ENCODE measurements at places on chromosomes 12 and 14.
A peak's percentile ranks its signal among the peaks of the same experiment; 100 is the strongest.

DNA sequence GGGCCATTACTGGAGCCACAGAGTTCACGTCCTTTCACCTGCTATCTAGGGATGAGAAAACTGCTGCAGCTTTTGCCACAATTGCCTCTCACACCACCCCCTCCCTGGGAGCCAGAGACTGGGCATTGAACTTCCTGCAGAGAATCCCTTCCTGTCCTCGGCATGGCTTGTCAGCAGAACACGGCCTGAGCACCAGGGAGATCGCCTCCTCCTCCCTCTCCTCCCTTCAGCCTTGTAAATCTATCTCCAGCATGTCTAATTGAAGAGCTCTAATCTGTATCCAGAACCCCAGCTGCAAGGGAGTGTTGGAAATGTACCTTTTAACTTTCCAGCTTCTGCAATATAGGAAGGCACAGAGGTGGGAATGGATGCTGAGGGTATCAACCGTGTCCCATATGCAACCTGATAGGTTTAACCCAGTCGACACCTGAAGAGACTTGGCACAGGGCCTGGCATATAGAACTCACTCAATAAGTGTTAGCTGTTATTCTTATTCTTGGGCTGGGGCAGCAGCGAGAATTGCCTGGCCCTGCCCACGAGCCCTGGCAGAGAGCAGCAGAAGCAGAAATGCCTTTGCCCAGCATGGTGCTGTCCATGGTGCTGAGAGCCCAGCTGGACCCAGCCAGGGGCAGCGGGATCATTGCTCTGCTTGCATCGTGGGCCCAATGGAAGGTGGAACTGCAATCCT lies 26.8 kb downstream of the TMEM63C start:
- DNase-seq = peak; percentile 35

DNA sequence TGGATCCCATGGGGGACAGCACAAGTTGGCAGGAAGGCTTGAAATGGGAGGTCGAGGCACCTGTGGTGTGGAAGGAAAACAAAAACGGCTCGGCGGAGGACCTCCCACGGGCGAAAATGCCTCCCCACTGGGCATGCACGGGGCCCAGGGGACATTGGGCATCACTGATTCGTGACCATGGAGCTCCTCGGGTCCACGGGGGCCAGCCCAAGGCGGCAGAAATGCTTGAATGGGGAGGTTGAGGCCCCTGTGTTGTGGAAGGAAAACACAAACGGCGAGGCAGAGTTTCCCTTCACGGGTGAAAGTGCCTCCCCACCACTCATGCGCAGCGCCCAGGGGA lies 376.0 kb downstream of the ALG10 start:
- DNase-seq = no peak

GRCh38 chr12:113942209-113942608 lies 23.9 kb downstream of the RBM19 start:
- no peak for DNase-seq

DNA sequence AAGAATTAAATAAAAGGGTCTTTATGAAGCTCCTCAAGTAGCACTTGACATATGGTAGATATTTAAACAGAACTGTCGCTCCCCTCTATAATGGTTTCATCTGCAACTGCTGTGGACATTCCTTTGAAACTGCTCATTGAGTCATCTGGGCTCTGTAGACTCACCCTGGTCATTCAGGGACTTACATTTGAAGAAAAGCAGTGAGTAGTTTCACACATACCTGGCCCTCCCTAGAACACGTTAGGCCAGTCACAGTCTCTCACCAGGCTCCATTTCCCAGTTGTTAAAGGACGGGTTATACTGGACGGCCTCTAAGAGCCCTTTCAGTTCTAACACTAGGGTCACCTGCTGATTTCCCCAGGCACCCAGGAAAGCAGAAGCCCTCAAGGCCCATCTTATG lies 217.0 kb downstream of the BCL11B start:
- DNase-seq = no peak

DNA sequence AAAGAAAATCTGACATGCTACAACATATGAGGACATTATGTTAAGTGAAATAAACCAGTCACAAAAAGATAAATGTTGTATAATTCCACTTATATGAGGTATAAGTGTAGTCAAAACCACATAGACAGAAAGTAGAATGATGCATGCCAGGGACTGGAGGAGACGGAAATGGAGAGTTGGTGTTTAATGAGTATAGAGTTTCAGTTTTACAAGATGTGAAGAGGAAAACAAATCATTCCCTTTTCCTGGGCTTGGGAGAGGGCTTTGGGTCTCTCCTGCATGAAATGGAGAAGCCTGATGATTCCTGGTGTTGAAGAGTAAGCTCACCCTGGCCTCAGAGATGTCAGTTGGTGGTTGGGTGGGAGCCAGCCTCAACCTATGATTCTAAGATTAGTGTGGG lies 158.4 kb upstream of the PLXNC1 start:
- DNase-seq = no peak

GRCh38 chr12:50107416-50108268 lies 3.8 kb downstream of the GPD1 start:
- DNase-seq = no peak

DNA sequence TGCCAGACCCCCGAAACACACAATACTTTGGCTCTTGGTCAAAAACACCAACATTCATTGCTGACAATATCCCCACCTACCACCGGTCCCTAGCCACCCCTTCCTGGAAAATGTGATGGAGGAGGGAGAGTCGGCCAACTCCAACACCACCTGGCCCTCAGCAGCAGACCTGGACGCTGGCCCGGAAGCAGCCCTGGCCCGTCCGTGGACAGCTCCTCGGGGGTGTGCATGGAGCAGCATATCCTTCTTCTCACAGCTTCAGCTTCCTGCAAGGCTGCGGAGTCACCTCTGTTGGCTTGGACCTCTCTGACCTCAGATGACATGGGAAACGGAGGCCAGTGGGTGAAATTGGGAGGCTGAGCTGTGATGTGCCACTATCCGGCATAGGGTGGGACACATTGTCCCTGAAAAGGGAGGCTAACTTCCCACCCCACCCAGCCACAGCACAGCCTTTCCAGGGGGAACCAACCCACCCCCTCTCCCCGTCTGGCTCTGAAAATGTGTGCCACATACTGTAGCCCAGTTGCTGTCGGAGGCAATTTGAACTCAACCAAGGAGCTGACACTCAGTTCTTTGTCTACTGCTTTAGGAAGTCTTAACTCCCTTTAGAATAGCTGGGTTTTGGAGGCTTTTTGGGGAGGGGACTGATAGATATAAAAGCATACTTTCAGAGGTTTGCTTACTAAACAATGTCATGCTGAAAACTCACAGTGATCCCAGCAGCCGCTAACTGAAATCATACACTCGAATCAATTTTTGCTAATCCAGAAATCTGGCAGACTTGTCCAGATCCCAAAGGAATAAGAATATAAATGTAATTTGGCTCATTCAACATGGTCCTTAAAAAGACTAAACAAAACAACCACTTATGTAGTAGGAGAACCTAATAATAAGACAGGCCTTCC lies 43.1 kb upstream of the LTA4H start:
- no peak for DNase-seq

GRCh38 chr14:26841920-26842741 lies 244.3 kb upstream of the NOVA1 start:
- no peak for DNase-seq

GRCh38 chr12:119182701-119183493 lies 4.2 kb downstream of the HSPB8 start:
- DNase-seq = no peak

GRCh38 chr12:10512798-10513197 lies 7.1 kb downstream of the EIF2S3B start:
- no peak for DNase-seq

- no peak for DNase-seq
Measured at GRCh38 chr14:83462759-83463158, 1929.1 kb upstream of the SEL1L start.

GRCh38 chr12:78179346-78179745 lies 348.7 kb downstream of the NAV3 start:
- DNase-seq = no peak

- no peak for DNase-seq
Measured at GRCh38 chr12:22415342-22416309, 81.1 kb upstream of the ST8SIA1 start.

- DNase-seq = peak; percentile 13
Measured at GRCh38 chr12:45232756-45233372, 17.0 kb downstream of the ANO6 start.

- DNase-seq = no peak
Measured at GRCh38 chr14:96914571-96915128, 117.5 kb downstream of the VRK1 start.

DNA sequence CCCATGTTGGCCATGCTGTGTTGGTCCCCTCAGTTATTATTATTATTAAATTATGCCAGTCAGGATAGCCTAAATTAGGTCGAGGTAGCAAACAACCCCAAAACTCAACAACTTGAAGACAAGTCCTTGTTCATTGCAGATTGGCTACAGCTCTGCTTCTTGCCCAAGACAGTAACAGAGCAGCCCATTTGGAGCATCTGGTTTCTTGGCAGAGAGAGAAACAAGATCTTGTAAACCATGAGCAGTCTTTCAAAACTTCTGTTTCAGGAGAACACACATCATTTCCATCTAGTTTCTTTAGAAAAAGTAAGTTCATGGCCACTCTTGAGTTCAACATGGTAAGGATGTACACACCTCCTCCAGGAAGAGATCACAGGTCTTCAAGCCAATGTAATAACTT lies 52.3 kb downstream of the E2F7 start:
- DNase-seq = no peak

DNA sequence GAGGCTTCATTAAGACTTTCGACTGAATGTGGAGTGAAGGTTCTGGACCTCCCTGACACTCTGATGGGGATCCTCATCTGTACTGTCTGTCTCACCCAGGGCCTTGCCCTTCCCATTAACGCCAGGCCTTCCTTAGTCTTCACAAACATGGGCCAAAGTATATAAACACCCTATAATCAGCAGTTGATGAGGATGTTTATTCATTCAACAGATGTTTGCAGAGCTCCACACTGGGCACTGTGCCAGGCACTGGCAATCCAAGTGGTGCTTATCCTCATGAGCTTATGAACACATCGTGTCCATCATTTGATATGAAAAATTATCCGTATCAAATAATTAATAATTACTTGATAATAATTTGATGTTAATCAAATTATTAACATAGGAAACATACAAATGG lies 454.4 kb downstream of the FUT8 start:
- DNase-seq = no peak

GRCh38 chr12:45402288-45402687 lies 186.4 kb downstream of the ANO6 start:
- no peak for DNase-seq

GRCh38 chr12:94305130-94305957 lies 154.3 kb downstream of the CEP83 start:
- DNase-seq = no peak

GRCh38 chr14:30573966-30574365 lies 15.0 kb downstream of the G2E3 start:
- no peak for DNase-seq

- DNase-seq = no peak
Measured at GRCh38 chr12:106248312-106248845, 559 bp upstream of the CKAP4 start.

DNA sequence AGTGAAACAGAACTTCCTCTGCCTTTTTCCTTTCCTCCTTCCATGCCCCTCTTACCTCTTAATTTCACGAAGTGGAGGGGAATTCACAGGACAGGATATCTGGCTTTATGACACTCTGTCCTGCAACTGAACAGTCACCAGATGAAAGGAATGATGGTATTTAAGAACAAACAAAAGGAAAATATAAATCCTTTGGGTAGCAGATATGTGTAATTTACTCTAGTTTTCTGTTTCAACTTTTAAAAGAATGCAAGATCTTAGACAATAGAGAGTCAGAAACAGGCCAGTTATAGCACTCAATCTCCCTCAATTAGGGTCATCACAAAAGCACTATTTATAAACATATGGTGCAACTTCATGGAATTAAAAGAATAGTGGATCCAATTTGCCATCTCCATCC lies 25.0 kb upstream of the HMGA2 start:
- no peak for DNase-seq

GRCh38 chr14:65361920-65362319 lies 50.6 kb upstream of the FUT8 start:
- DNase-seq = no peak

GRCh38 chr12:131603939-131604795 lies 106.7 kb upstream of the SFSWAP start:
- DNase-seq = no peak

GRCh38 chr12:111605911-111606766 lies 7.0 kb upstream of the ATXN2 start:
- DNase-seq = no peak

DNA sequence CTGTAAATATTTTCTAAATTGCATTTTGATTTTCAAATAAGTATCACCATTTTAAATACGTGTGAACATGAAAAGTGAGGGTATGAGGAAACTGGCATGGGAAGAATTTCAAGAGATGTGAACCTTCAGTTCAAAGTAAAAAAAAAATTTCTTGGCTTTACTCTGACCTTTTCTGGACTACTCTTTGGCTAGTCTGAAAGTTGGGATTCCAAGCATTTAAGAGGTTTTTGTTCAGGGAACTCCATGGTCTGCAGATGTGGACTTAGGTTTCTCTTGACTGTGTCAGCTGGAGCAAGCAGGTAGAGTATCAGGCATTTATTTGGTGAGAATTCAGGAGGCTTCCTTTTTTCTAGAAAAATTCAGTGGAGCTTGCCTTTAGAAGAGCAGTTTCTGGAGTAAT lies 311.6 kb downstream of the LRIG3 start:
- no peak for DNase-seq

GRCh38 chr12:124709722-124710687 lies 142.6 kb upstream of the NCOR2 start:
- DNase-seq = no peak

DNA sequence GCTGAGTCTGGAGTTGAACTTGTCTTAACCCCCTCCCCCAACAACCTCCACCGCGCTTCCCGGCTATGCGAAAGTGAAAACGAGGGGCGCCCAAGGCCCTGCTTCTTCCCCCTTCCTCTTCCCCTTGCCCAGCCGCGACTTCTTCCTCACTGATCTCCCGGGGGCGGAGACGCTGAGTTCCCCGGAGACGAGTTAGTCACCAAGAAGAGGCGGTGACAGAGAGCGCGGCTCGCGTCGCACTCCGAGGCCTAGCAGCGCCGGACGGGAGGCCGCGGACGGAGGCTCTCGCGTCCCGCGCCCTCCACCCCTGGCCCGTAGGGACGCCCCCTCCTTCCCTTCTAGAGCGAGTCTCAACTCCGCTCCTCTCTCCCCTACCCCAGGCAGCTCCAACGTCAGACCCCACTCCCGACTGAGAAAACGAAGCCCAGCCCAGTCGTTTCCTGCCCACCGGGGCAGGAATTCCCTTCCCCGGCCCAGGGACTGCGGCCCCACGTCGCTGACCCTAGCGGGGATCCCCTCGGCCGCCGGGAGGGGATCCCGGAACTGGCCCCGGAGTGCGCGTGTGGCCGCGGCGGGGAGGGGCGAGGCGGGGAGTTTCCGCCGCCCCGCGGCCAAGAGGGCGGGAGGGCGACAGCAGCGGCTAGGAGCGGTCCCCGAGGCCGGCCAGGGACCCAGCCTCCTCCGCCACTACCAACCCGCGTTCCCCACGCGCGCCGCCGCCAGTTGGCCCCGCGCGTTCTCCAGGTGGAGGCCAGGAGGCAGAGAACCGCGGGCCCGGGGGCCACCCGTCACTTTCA lies 1.4 kb downstream of the BAZ1A start:
- peak; percentile 72 for DNase-seq

GRCh38 chr14:37198273-37198598 lies 499 bp downstream of the MIPOL1 start:
- DNase-seq = no peak

All from activated CD4-positive, alpha-beta T cell treated with anti-CD3 and anti-CD28 coated beads for 24 hours (primary cell).